NCI-H524 (cell line): ENCODE measurements at places on chromosomes 5 and 9.

DNA sequence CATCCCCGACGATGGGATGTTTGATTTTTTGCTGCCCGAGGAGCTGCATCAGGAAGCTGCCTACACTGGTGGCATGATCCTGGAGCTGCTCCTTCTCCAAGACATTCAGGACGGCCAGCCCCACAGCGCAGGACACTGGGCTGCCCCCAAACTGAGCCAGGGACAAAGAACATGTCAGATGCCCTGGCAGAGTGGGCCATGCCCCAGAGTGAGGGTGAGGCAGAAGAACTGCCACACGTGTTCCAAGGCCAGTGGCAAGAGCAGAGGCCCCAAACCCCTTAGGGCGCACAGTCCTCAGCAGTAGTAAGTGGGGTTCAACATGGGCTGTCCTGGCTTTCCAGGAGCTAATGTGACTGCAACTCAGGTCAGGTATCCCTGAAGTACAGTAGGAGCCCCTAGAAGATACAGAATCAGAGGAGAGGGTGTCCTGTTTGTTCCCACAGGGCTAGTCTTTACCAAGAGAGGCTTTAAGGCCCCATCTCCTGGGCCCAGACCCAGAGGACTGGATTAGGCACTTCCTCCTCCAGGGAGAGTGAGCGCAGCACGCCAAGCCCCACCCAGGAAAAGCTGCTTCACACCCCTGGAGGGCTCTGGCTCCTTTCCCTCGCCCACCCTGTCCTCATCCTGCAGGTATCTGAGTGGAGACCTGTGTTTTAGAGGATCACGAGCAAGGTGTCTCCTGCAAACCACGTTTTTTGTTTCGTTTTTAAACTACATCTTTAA lies 11.1 kb downstream of the HNRNPAB start:
- DNase-seq, result no peak

GRCh38 chr5:2442496-2443354 lies 308.8 kb downstream of the IRX2 start:
- no peak for DNase-seq

- DNase-seq, result no peak
Observed at GRCh38 chr5:35657877-35658276, 40.2 kb downstream of the SPEF2 start.

DNA sequence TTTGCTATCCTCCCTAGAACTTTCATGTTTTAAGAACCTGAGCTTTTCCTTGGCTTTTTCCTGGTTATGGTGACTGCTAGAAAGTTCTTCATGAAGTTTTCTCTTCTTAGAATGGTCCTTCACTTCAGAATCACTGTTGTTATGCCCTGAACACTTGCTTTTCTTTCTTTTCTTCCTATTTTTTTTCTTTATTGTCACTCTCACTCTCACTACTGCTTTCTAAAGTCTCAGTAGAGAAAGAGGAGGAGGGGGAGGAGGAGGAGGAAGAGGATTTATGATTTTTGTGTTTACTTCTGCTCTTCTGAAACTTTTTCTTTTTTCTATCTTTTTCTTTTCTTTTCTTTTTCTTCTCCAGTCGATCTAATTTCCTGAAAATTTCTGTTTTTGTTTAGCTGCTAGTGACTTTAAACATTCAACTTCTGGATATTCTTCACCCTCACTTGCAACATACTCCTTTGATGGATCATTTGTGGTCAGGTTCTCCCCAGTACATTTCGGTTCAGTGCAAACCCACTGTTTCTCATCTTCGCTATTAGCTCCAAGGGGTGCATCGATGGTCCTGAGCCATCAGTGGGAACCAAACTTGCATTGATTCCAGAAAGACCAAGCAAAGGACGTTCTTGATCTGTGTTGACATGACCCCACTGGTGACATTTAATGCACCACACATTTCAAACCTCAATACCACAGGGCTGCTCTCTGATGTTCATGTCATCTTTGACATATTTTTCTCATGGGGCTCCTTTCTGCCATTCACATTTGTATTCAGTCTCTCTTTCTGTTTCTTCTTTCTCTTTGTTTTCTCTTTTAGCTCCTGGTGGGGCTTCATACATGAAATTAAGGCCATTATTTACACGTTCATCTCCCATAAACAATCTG lies 81.6 kb upstream of the HAND1 start:
- DNase-seq, result no peak

GRCh38 chr5:180160789-180161188 lies 48.2 kb downstream of the RASGEF1C start:
- DNase-seq, result no peak

DNA sequence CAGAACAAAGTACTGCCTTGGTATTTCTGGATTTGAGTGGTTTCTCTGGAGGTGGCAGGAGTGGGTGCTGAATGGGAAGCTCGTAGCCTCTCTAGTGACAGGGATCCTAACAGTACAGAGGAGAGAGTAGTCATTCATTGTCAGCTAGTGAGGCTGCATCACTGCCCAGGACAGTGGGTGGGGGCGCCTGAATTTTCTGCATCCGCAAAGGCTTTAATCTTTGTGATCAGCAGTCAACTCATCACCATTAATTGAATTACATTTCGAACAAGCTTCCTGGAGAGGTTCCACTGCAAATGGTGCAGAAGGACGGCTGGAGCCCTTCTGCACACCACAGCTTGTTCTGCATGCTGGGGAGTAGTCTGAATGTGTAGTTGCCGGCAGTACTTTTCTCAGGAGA lies 77.5 kb downstream of the HSPA4 start:
- no peak for DNase-seq

DNA sequence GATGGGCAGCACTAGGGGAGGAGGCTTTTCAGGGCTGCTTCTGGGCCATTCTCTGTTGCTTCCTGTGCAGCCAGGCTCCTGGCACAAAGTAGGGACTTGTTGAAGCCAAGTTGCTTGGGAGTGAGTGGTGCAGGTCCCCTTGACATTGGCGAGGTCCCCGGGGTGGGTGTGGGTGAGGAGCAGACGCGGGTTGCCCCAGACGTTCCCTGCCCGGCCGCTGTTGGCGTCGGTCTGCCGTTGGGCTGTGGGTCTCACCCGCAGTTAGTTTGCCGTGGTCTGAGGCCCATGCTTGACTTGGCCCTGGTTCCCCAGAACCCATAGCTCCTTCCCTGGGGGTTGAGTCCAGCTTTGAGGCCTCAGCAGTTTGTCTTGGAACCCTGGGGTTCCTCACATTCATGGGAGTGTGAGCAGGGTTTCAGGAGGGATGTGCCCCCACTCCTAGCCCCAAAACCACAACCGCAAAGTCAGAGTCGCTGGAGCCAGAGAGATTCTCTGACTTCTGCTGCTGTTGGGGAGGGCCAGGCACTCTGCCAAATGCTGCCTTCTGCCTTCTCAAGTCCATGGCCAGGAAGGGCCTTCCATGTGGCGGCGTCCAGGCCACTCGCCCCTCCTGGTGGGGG lies 77.5 kb downstream of the RXRA start:
- DNase-seq, result no peak

GRCh38 chr5:68725905-68726683 lies 367.7 kb upstream of the SLC30A5 start:
- no peak for DNase-seq

DNA sequence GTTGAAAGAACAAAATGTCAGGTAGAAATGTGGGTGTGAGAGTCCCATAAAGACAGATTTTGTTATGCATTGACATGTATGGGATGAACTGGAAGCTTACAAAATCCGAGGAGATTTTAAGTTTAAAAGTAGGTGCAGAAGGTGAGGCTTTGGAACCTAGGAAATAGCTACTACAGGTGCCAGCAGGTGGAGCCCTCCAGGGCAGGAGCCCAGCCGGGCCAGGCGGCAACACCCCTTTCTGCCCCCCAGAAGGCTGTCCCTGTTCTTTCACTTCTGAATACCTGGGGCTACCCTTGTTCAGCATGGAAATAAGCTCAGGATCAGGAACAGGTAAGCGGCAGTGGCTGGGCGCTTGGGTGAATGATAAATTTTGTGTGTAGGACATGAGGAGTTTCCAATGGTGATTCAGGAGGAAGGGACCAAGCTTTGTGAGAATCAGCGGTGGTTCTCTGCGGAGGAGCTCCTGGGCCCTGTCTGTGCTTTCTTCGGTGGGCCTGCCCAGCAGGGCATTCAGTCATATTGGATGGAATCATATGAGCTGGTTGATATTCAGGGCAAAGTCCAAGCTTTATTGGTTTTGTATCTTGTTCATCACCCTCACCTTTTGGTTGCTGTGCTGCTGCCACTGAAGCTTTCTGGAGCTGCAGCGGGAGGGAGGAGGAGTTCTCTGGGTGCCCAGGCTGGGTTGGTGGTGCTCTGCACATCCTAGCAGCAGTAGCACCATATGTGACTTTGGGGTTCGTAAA lies 12.3 kb downstream of the PCBD2 start:
- no peak for DNase-seq

DNA sequence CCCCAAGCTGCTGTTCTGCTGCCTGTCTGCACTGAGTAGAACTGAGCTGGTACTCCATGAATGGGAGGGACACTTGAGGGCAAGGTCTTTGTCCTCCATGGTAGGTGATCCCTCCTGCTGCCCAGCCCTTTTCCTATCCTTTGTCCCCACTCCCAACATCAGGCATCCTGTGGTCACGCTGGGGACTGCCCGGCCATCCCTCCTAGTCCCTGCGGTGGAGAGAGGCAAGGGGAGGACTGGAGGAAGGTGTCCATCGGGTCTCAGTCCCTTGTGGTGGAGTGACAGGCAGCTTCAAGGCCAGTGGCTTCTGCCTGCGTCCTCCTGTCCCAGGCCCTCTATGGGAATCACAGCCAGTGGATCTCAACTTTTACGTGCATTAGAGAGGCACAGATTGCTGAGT lies 25.9 kb downstream of the ROR2 start:
- DNase-seq, result no peak

- DNase-seq, result no peak
Observed at GRCh38 chr5:115626445-115626823, 598 bp upstream of the TMED7 start.

- DNase-seq, result no peak
Observed at GRCh38 chr9:72476100-72476499, 45.3 kb upstream of the TMC1 start.

DNA sequence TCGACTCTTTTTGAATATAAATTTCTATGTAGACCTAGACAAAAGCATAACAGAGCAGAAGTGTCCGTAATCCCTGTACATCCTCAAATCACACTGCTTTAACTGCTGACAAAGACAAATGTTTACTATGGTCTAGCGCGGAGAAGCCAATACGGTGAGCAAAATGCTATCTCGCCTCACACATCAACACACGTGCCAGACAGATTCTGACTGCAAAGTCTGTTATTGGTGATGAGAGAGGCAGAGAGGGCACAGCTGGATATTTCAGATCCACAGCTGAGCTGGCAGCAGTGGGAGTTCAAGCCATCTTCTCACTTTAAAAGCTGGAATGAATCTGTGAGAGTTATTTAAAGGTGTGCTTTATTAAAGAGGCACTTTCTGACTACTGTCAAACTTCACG lies 124.3 kb downstream of the ARL15 start:
- DNase-seq, result no peak

GRCh38 chr9:77907585-77907984 lies 124.0 kb downstream of the GNAQ start:
- no peak for DNase-seq

GRCh38 chr5:141121563-141121962 lies at the start of gene PCDHB4:
TSS of gene PCDHB4 (plus strand) at chr5:141121818. CDS start at chr5:141121999, 181 bp downstream.
- no peak for DNase-seq

GRCh38 chr9:97773723-97774122 lies 76.6 kb upstream of the XPA start:
- no peak for DNase-seq

- DNase-seq, result no peak
Observed at GRCh38 chr5:10018201-10019069, 231.3 kb downstream of the ATPSCKMT start.

DNA sequence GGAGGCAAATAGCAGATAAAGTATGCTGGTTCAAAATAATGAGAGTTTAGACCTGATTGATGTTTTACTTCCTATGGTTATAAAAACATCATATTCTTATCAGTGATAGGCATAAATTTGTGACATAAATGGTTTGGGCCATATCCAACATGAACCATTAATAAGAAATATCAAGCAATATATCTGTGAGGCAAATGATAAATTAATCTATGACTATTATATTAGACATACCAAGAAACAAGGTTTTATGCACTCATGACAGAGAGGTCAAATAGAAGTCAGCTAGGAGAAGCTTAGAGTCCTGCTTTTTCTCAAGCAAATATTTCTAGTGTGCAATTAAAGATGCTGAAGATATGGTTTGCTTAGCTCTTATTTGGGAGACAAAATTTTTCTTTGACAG lies 10.4 kb downstream of the SMIM3 start:
- DNase-seq, result no peak

- DNase-seq, result no peak
Observed at GRCh38 chr9:19465586-19466279, 56.9 kb downstream of the ACER2 start.

DNA sequence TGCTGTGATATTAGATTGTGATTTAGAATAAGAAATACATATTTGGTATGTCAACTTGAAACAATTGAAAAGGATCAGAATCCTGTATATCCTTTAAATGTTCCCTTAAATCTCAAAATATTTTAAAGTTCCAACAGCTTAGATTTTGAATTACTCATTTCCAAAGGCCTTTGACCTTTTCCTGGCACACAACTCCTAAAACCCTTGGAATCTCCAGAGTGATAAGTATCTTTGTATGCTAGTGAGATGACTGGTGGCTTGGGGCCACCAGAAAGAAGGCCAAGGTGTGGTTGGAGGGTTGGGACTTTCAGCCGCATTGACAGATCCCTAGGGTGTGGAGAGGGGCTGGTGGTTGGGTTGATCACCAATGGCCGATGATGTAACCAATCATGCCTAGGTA lies 104.7 kb downstream of the YIPF5 start:
- no peak for DNase-seq

- DNase-seq, result no peak
Observed at GRCh38 chr5:8829323-8830029, 716.4 kb downstream of the SEMA5A start.

- no peak for DNase-seq
Observed at GRCh38 chr5:102916109-102916508, 161.0 kb downstream of the PAM start.

GRCh38 chr5:126284977-126285696 lies 138.1 kb upstream of the GRAMD2B start:
- no peak for DNase-seq

- DNase-seq, result no peak
Observed at GRCh38 chr5:116953251-116953930, 378.8 kb upstream of the SEMA6A start.

- DNase-seq, result no peak
Observed at GRCh38 chr5:62948301-62948700, 369.7 kb downstream of the LRRC70 start.

- no peak for DNase-seq
Observed at GRCh38 chr5:159317849-159318248, 12.4 kb downstream of the IL12B start.

- no peak for DNase-seq
Observed at GRCh38 chr5:61910771-61911170, 395.2 kb upstream of the KIF2A start.

DNA sequence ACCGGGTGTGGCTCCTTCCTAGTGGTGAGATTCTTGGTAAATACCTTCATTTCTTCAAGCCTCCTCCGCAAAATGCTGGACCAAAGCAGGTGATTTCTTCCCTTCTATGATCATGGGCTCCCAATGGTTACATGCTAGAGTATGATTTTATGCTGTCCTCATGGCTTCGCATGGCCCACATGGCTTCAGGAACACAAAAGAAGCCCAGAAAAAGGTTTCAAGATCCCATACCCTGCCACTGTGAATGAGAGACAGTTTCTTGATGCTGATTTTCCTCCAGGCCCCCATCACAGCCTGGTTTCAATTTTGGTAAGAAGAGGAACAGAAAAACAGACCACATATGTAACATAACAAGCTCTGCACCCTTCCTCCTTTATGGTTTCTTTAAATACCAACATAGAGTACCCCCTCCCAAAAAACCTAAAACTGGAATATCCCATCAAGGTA lies 2.4 kb upstream of the RXFP3 start:
- no peak for DNase-seq
